ENCODE measurements at places on chromosomes 12 and 14. TPM values are rescaled to one million over a fixed set of nuclear protein-coding genes. Genes with fewer than 3 reads are reported as not detected.
A peak's percentile ranks its signal among the peaks of the same experiment; 100 is the strongest.

ACOT4 gene
- total RNA-seq: 2.5 TPM

FOXA1 gene
- 8.0 TPM for total RNA-seq

OR6C2 gene
- total RNA-seq: not detected

CCDC38 gene
- 1.3 TPM for total RNA-seq

SLC8A3 gene
- total RNA-seq: 0.56 TPM

MGAT4C gene
- 0.08 TPM for total RNA-seq

RPL10L gene
- not detected for total RNA-seq

RFX4 gene
- total RNA-seq: not detected

MYF5 gene
- total RNA-seq: not detected

ATP6V1D gene
- total RNA-seq: 53.2 TPM

TNFAIP2 gene
- 32.0 TPM for total RNA-seq

- no peak overlapping the region for H3K4me3 ChIP-seq
- H3K27ac ChIP-seq: no peak overlapping the region
- H3K36me3 ChIP-seq: peaks cover 24% of the 10 kb centered on the region
- no peak for DNase-seq
These were observed 74.5 kb downstream of the FERMT2 start for GRCh38 chr14:52876311-52876710.

DNA sequence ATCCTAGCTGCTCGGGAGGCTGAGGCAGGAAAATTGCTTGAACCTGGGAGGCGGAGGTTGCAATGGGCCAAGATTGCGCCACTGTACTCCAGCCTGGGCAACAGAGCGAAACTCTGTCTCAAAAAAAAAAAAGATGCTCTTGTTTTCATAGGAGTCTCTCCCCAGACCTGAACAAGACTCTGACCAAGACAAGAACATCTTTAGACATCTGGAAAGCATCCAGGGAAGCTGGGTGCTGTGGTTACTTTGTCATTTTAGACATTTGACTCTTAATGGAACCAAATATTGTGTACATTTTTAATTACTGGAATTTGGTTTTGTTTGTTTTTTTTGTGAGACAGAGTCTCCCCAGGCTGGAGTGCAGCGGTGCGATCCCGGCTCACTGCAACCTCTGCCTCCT, 21.1 kb upstream of the ATF1 start:
- H3K36me3 ChIP-seq: peaks cover 71% of the 10 kb centered on the region
- no peak overlapping the region for H3K4me3 ChIP-seq
- no peak for DNase-seq
- no peaks in the 10 kb centered on the region for H3K4me1 ChIP-seq
- H3K27me3 ChIP-seq: no peaks in the 10 kb centered on the region

GRCh38 chr12:69497308-69498026, 27.3 kb downstream of the FRS2 start:
- no peak overlapping the region for H3K27ac ChIP-seq
- DNase-seq: no peak
- no peak overlapping the region for H3K4me3 ChIP-seq
- H3K4me1 ChIP-seq: no peaks in the 10 kb centered on the region

GRCh38 chr12:108862588-108862959, 5.2 kb upstream of the SSH1 start:
- no peaks in the 10 kb centered on the region for H3K27me3 ChIP-seq
- H3K27ac ChIP-seq: no peak overlapping the region
- no peak overlapping the region for H3K4me3 ChIP-seq
- H3K4me1 ChIP-seq: peaks cover 10% of the 10 kb centered on the region
- no peaks in the 10 kb centered on the region for H3K36me3 ChIP-seq

DNA sequence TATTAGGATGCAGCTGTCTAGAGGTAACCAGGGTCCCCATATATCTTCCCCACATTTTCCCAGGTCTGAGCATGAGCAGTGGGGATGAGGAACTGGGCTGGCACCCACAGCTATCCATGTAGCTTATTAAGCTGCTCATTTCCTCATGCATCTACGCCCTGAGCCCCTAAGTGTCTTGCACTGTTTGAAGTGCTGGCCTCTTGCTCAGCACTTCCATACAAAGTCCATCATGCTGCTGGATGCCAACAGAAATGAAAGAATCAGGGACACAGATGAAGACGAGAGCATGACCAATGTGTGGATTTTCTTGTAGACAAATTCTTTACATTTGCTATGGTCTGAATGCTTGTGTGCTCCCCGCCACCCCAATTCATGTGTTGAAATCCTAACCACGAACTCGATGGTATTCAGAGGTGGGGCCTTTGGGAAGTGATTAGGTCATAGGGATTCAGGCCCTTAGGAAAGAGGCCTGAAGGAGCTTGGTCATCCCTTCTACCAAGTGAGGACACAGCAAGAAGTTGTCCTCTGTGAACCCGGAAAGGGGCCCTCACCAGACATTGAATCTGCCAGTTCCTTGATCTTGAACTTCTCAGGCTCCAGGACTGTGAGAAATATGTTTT, 54.5 kb downstream of the C12orf75 start:
- no peaks in the 10 kb centered on the region for H3K27me3 ChIP-seq
- H3K4me1 ChIP-seq: peaks cover 5% of the 10 kb centered on the region
- H3K36me3 ChIP-seq: no peaks in the 10 kb centered on the region
- DNase-seq: no peak
- no peak overlapping the region for H3K27ac ChIP-seq

- no peak overlapping the region for H3K4me3 ChIP-seq
- H3K27me3 ChIP-seq: no peaks in the 10 kb centered on the region
- DNase-seq: no peak
- no peak overlapping the region for H3K27ac ChIP-seq
- H3K4me1 ChIP-seq: peaks cover 6% of the 10 kb centered on the region
These were observed 41.9 kb downstream of the TTC8 start for GRCh38 chr14:88866305-88866704.

GRCh38 chr14:95370076-95370475, 50.4 kb upstream of the CLMN start:
- H3K4me3 ChIP-seq: no peak overlapping the region
- DNase-seq: no peak
- H3K4me1 ChIP-seq: no peaks in the 10 kb centered on the region
- no peak overlapping the region for H3K27ac ChIP-seq
- no peaks in the 10 kb centered on the region for H3K27me3 ChIP-seq

DNA sequence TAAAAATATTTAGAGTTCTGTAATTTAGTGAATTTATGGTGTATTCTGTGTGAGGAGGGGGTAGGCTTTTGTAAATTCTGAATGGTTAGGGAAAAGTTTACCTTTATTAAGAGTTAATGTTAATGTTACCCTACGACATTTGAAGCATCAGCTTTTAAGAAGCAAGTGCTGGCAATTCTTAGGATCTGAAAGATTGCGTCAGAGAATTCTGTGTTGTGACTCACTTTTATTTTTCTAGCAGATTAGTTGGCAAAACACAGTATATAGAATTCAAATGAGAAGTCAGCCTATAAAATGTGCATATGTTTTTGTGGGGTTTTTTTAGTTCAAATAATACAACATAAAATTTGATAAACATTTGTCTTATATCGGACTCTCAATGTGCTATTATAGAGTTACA, 97.6 kb downstream of the RAD52 start:
- H3K27me3 ChIP-seq: no peaks in the 10 kb centered on the region
- H3K4me1 ChIP-seq: no peaks in the 10 kb centered on the region
- no peaks in the 10 kb centered on the region for H3K36me3 ChIP-seq

GRCh38 chr14:104376202-104377140, 203.1 kb upstream of the C14orf180 start:
- no peaks in the 10 kb centered on the region for H3K36me3 ChIP-seq
- no peaks in the 10 kb centered on the region for H3K27me3 ChIP-seq
- H3K4me1 ChIP-seq: no peaks in the 10 kb centered on the region
- no peak for DNase-seq

DNA sequence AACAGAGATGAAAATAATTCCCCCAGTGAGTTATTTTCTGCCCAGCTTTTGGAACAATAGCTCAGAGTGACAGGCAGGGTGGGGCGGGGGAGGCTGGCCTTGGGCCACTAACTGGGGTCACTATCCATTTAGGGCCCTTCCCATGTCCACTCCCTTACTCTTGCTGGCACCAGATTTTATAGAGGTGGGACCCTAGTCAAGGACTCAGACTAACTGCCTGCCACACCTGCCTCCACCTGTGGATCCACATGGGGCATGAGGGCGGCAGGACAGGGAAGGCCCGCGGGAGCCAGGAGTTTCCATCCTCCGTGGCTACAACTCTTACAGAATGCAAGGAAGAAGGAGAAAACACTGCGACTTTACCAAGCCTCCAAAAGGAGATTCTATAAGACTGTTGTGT, 10.1 kb downstream of the VDR start:
- DNase-seq: no peak
- no peaks in the 10 kb centered on the region for H3K27me3 ChIP-seq
- H3K4me1 ChIP-seq: no peaks in the 10 kb centered on the region
- H3K36me3 ChIP-seq: no peaks in the 10 kb centered on the region

DNA sequence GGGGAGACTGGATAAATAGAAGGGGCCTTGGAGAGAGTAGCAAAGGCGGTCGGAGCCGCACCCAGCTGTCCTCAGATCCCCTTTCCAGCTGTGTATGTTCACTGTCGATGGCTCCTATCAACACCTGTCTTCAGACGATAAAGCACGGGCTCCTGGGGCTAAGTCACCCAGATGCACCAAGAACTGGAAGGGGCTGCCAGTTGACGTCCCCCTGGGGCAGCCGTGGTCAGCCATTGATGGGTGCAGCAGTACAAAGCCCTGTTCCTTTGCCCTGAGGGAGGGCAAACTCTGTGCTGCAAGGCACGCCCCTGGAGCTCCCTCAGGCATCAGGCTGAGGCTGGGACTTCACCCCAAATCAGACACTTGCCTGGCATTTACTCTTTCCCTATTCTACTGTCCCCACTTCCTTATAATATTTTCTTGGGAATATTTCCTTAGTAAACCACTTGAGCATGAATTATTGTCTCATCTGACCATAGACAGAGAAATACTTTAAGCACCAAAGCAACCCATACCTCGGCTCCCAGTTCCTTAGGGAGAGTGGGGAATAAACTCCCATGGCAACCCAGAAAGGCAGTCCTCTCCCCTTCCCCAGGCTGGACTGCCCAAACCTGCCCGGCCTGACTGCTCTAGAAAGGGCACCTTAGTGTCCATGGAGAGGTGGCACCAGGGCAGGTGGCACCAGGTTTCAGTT, 59.6 kb upstream of the SCN8A start:
- no peaks in the 10 kb centered on the region for H3K36me3 ChIP-seq
- DNase-seq: no peak
- H3K27ac ChIP-seq: no peak overlapping the region
- H3K4me3 ChIP-seq: no peak overlapping the region
- H3K4me1 ChIP-seq: no peaks in the 10 kb centered on the region

- no peaks in the 10 kb centered on the region for H3K36me3 ChIP-seq
- no peak for DNase-seq
- H3K27ac ChIP-seq: peak overlapping the region; percentile 52
- H3K27me3 ChIP-seq: no peaks in the 10 kb centered on the region
These were observed 768 bp downstream of the CEP170B start for GRCh38 chr14:104865631-104866441.

- H3K36me3 ChIP-seq: no peaks in the 10 kb centered on the region
- peaks cover 6% of the 10 kb centered on the region for H3K4me1 ChIP-seq
- H3K4me3 ChIP-seq: no peak overlapping the region
- no peaks in the 10 kb centered on the region for H3K27me3 ChIP-seq
- no peak overlapping the region for H3K27ac ChIP-seq
These were observed 2.8 kb upstream of the CYP46A1 start for GRCh38 chr14:99681101-99681831.

GRCh38 chr12:98421316-98421715, 94.1 kb upstream of the TMPO start:
- no peak for DNase-seq
- H3K4me3 ChIP-seq: no peak overlapping the region
- H3K4me1 ChIP-seq: no peaks in the 10 kb centered on the region
- H3K27ac ChIP-seq: no peak overlapping the region
- H3K36me3 ChIP-seq: no peaks in the 10 kb centered on the region

DNA sequence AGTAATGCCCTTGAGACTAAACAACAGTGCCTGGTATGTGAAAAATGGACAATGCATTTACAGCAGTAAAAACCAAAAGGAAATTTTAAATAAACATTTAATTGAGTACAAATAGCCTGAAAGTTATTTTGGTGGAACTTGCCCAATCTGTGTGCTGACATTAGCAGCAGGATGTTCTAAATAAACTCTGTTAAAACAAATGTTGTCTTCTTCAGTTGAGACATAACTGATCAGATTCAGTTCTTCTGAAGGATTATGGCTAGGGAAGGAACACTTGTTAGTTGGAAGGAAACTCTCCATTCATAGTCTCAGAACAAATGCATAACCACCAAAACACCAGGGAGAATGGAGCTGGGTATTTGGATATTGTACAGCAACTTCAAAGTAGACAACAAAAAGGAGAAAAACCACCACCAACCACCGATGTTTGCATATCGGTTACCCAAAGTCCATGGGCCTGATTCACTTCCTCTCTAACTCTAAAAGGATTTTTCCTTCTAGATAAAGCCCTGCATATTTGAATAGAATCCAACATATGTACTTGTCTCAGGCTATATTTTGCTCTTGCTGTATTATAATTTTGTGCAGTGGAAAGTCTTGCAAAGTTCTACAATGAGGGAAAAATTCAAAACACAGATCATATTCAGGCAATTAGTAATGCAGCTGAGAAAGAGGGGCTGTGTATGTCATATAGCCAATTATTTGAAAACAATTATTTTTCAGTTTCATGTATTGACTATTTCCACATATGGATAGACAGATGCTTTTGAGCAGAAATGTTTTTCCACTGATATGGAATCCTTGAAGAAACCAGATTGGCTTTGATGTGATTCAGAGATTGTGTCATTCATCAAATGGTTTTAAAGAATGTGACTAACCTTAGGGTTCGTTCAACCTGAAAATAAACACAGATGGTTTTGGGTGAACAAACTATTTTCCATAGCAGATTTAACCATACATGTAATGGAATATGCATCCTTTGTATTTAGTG, 152.2 kb upstream of the BMP4 start:
- H3K27ac ChIP-seq: no peak overlapping the region
- no peaks in the 10 kb centered on the region for H3K4me1 ChIP-seq
- no peak for DNase-seq
- no peaks in the 10 kb centered on the region for H3K36me3 ChIP-seq
- H3K4me3 ChIP-seq: no peak overlapping the region

- H3K36me3 ChIP-seq: no peaks in the 10 kb centered on the region
- H3K4me3 ChIP-seq: no peak overlapping the region
- H3K4me1 ChIP-seq: peaks cover 9% of the 10 kb centered on the region
- no peaks in the 10 kb centered on the region for H3K27me3 ChIP-seq
These were observed 60.1 kb downstream of the TSPAN9 start for GRCh38 chr12:3137268-3137781.

DNA sequence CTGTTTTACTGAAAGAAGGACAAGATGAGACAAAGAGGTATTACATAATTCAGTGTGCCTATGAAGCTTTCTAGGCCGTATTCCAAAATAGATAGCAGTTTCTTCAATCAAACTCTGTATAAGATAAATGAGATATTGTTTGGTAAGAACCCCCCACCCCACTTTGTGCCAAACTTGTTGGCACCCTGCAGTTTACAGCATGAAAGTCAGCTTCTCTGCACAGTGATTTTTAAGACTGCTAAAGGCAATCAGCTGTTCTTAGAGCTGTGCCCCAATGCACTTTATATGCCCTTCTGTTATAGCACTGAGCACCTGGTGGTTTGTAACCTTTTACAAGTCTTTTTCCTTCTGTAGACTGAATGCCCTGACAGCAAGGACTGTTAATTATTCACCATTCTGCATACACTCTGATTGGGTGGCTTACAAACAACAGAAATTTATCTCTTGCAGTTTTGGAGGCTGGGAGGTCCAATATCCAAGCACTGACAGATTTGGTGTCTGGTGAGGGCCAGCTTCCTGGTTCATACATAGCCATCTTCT, 76.7 kb downstream of the ANO4 start:
- H3K36me3 ChIP-seq: no peaks in the 10 kb centered on the region
- H3K4me3 ChIP-seq: no peak overlapping the region
- DNase-seq: no peak
- no peaks in the 10 kb centered on the region for H3K4me1 ChIP-seq
- H3K27ac ChIP-seq: no peak overlapping the region
- H3K27me3 ChIP-seq: no peaks in the 10 kb centered on the region

All from liver (tissue), 10 donors.